KG1 (cell line): ENCODE measurements at places on chromosomes 2 and 18.

DNA sequence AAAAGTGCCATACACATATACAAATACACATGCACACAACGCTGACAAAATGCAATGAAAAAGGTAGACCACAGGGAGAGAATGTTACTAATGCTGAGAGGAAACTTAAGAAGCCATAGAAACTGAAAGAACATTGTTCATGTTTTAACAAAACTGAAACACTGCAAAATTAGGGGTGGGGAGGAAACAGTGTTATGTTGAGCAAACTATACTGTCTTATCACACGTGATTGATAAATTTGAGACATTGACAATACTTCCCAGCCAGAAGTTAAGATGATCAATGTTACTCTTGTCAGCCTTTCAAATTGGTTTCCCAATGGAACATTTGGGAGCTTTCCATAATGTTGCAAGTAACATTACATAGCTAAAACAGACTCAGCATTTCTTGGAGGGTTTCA, 165.5 kb downstream of the L3MBTL4 start:
- DNase-seq: no peak

DNA sequence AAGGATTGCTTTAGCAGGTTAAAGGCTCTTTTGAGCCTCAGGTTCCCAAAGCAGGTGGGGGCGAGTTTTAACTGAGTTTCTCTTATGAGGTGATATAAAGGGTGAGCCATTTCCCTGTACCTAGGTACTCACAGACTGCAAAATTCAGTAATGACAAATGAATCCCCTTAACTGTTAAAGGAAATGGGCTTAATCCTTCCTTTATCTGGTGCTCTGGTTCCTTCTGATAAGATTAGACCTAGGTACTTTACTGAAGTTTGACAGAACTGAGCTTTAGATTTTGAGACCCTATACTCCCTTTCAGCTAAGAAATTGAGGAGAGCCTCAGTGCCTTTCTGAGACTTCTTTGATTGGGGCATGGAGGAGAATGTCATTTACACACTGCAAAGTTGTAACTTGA, 42.6 kb downstream of the STK17B start:
- no peak for DNase-seq

DNA sequence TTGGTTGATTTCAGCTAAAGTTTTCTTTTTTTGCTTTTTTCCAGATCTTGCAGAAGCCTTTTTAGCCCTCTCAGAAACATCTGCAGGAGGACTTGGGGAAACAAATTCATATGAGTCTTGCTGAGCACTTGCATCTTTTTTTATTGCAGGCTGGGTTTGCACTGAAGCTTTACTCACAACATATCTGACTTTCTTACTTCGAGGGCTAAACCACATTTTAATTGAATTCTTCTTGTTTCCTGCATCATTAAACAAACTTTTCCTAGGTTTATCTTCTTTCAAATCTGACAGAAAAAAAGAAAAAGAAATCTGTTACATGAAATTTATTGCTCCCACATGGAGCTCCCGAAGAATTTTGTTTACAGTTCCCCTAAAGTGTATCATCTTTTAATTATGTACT, 28.3 kb downstream of the BARD1 start:
- no peak for DNase-seq

- DNase-seq: no peak
These were observed 48.4 kb downstream of the RBBP8 start for GRCh38 chr18:22981274-22982133.

DNA sequence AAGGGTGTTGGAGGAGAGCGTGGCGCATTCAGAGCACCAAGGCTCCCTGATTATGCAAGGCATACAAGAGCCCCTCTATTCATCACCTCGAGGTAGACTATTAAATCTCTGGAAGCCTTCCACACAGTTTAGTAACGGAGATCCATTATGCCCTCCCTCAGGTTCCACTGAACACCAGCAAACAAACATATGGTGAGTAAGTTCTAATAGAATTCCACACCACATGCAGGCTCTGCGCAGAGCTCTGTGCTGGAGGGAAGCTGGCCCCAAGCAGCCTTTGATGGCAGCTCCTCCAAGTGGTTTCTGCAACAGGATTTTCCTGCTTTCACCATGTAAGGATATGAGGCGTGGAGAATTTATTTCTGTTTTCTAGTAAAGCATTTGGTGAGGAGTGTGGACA, 238.6 kb downstream of the C1D start:
- no peak for DNase-seq

DNA sequence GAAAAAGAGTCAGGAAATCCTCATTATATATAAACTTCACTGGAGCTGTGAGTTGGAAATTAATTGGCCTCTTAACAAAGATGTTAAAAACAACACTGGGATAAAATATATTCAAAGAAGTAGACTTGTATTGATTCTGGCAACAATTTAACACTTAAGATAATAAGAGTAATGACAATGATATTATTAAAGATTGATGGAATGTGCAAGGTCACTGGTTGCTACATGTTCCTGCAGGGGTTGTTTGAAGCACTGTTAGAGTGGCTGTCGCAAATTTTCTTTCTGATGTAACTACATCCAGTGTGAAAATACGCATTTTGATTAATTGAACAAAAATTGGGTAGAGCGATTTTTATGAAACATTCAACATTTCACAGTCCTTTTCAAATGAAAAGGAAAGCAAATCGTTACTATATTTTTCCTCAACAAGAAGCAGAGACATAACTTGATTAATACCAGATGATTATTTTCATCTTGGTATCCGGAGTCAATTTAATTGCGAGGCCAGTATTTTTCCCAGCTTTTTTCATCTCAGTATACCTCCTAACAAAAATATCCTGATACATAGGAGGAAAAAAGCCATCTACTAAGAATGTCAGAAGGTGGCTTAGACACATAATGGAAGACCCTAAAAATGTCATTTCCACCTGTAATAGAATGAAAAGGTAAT, 6.1 kb downstream of the PTGR3 start:
- no peak for DNase-seq

DNA sequence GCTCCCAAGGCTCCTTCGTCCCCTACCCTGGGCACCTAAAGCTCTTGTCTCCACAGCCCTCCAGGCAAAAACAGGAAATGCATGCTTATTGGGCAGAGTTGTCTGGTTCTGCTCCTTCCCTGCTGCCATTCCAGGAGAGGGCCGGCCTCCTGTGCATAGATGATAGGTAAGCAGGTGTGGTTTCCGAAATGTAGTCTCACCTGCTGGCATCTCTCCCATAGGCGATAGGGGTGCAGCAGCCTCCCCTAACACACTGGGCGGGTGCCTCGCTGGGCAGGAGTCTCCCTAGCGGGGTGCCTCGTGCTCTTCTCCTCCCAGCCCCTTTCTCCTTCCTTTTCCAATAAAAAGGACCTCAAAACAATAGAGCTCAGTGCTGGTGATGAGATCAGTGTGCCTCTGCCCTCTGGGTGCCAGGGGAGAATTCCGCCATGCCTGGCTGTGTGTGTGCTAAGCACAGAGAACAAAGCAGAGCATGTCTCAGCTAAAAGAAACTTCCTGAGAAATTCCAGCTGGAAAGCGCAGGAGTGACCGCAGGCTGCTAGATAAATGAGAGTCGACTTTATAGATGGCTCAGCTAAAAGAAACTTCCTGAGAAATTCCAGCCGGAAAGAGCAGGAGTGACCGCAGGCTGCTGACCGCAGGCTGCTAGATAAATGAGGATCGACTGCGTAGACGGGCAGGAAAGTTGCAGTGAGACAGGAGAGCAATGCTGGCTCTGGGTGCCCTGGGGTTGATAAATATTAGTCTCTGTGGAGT, 11.3 kb upstream of the PXDN start:
- no peak for DNase-seq

DNA sequence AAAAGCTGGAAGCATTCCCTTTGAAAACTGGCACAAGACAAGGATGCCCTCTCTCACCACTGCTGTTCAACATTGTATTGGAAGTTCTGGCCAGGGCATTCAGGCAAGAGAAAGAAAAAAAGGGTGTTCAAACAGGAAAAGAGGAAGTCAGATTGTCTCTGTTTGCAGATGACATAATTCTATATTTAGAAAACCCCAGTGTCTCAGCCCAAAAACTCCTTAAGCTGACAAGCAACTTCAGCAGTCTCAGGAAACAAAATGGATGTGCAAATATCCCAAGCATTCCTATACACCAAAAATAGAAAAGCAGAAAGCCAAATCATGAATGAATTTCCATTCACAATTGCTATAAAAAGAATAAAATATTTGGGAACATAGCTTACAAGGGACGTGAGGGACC, 11.1 kb downstream of the SLC8A1 start:
- DNase-seq: no peak

- DNase-seq: no peak
These were observed 29.9 kb downstream of the CTAGE1 start for GRCh38 chr18:22387787-22388186.

DNA sequence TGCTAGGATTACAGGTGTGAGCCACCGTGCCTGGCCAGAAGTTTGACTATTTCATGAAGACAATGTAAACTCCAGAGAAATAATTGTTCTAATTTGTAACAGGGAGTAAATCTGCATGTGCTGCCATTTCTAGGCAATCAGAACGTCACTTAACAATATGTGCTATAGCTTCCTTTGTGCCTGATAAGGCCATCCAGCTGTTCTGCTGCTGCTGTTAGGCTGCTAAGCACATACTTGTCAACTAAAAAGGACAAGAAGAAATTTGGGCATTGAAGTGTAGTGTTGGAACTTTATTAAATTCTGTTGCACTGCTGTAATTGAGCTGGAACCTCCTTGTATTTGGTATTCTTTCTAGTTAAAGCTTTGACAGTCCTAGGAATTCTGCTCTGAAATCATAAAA, 57.1 kb downstream of the KIAA1328 start:
- no peak for DNase-seq

- no peak for DNase-seq
These were observed 38.7 kb downstream of the ZNF521 start for GRCh38 chr18:25313268-25313667.

DNA sequence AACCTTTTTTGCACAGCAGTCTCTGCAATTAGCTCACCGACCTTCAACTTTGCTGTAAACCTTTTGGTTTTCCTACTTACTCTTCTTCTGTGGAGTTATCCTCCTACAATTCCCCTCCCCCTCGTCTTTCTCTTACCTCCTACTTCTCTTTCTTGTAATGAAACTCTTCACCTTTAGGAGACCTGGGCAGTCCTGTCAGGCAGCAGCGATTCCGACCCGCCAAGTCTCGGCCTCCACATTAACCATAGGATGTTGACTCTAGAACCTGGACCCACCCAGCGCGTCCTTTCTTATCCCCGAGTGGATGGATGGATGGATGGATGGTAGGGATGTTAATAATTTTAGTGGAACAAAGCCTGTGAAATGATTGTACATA, 8.3 kb downstream of the TBR1 start:
- no peak for DNase-seq

DNA sequence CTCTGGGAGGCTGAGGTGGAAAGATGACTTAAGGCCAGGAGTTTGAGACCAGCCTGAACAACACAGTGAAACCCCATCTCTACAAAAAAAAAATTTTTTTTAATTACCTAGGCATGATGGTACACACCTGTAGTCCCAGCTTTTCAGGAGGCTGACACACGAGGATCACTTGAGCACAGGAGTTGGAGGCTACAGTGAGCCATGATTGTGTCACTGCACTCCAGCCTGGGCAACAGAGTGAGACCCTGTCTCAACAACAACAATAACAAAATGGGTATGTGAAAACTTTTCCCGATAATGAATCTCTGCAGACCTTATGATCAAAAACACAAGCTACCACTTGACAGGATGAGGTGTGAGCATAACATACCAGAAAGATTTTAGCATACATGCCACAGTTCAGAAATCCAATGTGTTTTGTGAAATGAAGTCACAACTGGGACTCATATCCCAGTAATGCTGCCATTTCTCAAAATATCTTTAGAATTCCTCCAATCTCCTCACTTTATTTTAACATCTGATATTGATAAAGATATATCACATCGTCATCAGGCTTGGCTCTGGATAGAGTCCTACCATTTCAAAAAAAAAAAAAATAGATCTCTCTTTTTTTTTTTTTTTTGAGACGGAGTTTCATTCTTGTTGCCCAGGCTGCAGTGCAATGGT, 74.0 kb upstream of the PELI1 start:
- DNase-seq: no peak

DNA sequence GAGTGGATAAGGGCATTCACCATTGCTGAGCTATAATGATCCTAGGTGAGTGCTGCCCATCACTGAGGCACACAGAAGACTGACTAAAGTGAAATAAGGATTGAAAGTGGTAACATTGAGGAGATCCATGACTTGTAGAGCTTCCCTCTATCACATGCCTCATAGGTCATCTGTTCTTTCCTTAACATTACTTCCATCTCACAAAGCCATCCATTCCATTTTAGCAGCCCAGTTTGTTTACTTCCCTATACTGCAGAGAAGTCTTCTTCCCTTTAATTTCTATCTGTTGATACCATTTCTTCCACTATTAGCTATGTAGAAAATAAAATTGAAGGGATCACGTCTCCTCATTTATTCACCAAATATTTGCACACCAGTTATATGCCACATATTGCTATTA, 32.1 kb downstream of the ME2 start:
- DNase-seq: no peak

- no peak for DNase-seq
These were observed 110.7 kb downstream of the COLEC12 start for GRCh38 chr18:389658-390357.

DNA sequence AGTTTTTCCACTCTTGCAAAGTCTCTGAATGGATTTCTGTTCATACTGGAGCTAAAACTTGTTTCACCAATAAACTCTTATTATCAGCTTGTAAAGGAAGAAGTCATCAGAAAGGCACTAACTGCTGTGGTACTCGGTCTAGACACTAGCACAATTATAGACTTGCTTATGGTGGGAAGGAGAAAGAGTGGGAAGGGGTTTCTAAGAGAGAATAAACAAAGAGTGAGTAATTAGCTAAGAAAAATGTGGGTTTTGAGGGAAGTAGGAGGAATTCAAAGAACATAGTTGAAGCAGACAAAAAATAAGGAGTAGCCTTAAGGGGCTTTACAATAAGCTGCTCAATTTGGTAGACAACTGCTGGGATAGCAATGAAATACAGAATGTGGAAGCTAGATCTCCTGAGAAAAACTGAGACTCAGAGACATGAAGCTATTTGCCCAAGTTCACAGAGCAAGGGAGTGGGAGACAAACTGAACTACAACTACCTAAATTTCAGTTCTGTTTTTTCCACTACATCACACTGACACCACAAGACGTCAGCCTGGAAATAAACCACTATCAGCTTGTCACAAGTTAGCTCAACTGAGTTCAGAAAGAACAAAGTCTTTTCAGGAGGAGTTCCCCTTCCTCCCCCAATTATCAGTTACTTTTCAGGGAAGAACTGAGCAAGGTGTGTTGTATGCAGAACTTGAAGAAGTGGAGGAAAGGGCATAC, 59.7 kb downstream of the MAP4K3 start:
- no peak for DNase-seq

GRCh38 chr2:6879011-6879410, 1.4 kb downstream of the RSAD2 start:
- no peak for DNase-seq

GRCh38 chr2:6789559-6790138, 76.1 kb downstream of the CMPK2 start:
- no peak for DNase-seq
